ENCODE measurements at places on chromosomes 16 and 17.

GRCh38 chr16:67884684-67885083, at the start of gene NRN1L:
TSS of gene NRN1L (plus strand) at chr16:67884885. CDS start at chr16:67884904, 19 bp downstream.
- DNase-seq: no peak

DNA sequence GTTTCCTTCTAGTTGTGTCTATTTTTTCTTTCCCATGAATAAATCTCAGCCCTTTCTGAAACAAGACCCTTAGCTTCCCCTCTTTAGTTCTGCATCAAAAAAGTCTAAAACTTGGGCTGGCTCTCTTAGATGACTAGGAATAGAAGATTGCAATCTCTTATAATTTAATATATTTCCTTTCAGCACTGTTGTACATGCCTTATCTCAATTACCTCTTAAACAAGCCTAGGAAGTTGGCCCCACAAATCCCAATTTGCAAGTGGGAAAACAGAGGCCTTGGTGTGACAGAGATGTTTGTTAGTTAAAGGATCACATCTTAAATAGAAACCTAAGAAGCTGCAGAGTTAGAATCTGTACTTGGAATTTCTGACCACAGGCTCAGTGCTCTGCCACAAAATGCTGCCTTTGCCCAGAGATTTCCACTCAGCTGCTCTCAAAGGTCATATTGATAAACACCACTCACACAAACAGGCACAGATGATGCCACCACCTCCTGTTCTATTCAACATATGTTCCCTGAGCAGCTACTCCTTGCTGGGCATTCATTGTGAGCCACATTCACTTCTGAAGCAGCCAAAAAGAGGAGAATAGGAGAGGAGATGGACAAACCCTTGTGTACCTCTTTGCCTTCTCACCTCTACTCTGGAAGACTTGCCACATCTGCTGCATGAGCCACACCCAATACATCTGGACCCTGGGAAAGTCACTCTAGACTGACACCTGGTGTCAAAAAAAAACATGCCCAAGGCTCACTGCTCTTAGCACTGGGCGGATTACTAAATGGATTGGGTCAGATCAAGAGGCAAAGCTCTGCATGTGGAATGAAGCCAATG, 5.5 kb downstream of the CCDC182 start:
- DNase-seq: no peak

DNA sequence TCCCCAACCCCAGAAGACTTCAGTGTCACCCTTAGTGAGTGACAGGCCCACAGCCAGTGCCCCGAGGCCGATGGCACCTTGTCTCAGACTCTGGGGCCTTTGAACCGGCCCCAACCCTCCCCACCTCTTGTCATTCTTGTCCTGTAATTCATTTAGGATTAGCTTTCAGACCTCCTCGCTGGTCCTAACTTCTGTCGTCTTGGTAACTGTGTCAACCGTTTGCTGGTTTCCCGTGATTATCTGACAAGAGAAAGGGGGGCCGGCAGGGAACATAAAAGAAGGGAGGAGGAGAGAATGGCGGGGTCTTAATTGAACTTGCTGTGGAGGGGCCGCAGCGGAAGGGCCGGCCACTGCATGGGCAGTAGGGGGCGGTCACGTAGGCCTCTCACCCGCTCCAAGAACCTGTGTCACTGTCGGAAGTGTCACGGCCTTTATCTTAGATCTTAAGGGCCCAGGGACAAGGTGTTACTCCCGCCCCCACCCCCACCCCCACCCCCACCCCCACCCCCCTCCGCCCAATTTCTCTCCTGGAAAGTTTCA, 46.5 kb upstream of the GSE1 start:
- no peak for DNase-seq

- DNase-seq: no peak
Observed at GRCh38 chr17:1047177-1047878, 50.4 kb downstream of the TIMM22 start.

DNA sequence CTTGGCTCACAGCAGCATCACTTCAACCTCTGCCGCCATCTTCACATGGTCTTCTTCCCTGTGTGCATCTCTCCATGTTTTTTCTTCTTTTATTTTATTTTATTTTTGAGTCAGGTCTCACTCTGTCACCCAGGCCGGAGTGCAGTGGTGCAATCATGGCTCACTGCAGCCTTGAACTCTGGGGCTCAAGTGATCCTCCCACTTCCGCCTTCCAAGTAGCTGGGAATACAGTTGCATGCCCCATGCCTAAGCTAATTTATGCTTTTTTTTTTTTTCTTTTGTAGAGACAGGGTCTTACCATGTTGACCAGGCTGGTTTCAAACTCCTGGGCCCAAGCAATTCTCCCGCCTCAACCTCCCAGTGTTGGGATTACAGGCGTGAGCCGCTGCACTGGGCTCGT, 1.9 kb downstream of the NUDT7 start:
- DNase-seq: no peak

GRCh38 chr17:34683390-34683789, 104.0 kb downstream of the TMEM132E start:
- no peak for DNase-seq

- no peak for DNase-seq
Observed at GRCh38 chr16:82062645-82063058, 27.6 kb downstream of the HSD17B2 start.

DNA sequence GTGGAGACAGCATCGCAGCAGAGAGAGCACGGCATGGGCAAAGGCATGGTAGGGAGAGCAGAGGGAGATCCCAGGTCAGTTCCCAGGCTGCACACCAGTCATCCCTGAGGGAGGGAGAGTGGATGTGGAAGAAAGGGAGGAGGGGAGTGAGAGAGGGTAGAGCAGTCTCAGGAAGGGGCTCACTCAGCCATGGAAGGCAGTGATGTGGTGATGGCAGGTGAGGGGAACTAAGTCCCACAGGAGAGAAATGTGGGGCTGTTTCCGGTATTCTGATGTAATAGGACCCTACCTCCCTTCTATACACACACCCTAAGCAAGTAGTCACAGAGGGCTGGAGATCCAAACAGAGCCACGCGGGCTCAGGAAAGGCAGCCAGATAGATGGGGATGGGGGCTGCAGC, 500.3 kb upstream of the CDH11 start:
- DNase-seq: no peak

DNA sequence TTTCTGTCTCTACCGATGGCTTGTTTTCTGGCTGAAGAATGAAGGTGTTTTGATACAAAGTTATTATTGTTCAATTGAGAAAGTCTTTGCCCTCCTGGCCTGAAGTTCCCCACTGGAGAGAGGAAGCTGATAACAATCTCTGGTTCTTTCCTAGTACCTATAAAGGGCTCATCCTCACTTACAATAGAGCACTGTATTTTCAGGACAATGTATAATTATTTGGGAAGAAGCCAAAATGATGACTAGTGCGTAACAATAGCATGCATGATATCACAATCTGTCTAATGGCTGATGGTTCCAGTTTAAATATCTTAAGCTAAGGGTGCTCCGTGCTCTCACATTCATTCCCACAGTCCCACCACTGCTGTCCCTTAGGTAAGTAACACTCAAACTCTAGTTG, 230.7 kb downstream of the IRX3 start:
- no peak for DNase-seq

DNA sequence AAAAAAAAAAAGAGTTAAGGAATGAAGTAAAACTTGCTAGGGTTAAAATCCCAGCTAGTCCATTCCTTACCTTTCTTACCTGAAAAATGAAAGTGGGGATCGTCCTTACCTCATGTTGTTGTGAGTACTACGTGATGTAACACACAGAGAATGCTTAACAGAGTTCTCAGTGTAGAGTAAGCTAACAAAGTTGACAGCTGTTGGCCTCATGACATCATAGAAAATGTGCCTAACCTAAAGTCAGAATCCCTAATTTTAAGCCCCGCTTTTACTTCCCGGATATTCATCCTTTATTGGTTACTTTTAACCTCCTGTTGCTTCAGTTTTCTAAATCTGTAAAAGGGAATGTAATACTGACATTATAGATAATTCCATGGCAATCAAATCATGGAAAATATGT, 505.8 kb upstream of the HSBP1 start:
- DNase-seq: no peak

- no peak for DNase-seq
Observed at GRCh38 chr17:62670202-62670821, 42.8 kb downstream of the MRC2 start.

- no peak for DNase-seq
Observed at GRCh38 chr16:16182918-16183317, 40.4 kb downstream of the ABCC6 start.

- DNase-seq: no peak
Observed at GRCh38 chr17:74950207-74950606, 14.5 kb downstream of the OTOP3 start.

- DNase-seq: no peak
Observed at GRCh38 chr16:54281535-54282201, 4.9 kb downstream of the IRX3 start.

DNA sequence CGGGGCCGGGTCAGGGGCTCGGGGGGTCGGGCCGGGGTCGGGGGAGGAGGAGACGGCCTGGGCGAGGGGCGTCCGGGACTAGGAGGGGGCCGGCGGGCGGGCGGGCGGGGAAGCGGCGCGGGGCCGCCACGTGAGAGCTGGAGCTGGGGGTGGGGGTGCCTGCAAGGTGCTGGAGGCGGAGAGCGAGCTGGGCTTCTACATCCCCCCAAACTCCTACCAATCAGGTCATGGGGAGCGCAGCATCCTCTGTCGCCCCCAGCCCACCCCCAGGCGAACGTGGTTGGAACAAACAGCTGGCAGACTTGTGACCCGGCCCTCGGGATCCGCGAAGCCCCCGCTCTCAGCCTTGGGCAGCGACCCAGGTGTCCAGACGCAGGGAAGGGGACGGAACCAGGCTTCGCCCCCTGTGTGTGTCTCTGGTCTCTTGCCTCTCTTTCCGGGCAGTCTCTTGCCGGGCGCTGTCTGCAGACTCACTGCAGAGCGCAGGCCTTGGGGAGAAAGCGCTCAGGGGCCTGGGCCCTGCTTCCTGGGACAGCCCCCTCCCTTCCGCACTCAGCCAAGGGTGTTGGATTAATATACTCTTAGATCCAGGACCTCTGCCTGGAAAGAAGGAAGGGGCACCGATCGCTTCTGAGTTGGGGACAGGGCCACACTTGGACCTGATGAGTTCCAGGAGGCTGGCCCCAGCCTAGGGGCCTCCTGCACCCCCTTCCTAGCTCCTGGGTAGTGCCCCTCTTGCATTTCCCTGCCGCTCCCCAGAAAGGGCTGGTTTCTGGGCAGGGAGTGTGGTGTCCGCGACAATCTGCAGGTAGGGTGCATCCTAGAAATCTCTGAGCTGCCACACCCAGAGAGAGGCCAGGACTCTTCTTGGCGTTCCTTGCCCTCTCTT, 722 bp downstream of the RASL10B start:
- no peak for DNase-seq

- no peak for DNase-seq
Observed at GRCh38 chr16:1276580-1276878, 20.7 kb downstream of the TPSD1 start.

DNA sequence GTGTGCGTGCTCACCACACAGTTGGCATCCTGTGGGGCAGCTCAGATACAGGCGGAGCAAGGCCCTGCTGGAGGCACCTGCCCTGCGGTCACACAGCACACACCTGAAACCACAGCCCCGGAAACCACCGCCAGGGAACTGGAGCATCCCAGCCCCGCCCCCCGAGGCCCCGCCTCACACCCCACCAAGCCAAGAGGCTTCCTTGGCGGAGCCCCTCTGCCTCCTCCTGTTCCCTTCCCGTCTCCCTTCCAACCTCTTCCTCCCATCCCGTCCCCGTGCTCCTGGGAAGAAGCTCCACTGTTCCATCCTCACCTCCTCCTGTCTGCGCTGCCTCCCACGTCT, 205.5 kb downstream of the NTN1 start:
- no peak for DNase-seq

DNA sequence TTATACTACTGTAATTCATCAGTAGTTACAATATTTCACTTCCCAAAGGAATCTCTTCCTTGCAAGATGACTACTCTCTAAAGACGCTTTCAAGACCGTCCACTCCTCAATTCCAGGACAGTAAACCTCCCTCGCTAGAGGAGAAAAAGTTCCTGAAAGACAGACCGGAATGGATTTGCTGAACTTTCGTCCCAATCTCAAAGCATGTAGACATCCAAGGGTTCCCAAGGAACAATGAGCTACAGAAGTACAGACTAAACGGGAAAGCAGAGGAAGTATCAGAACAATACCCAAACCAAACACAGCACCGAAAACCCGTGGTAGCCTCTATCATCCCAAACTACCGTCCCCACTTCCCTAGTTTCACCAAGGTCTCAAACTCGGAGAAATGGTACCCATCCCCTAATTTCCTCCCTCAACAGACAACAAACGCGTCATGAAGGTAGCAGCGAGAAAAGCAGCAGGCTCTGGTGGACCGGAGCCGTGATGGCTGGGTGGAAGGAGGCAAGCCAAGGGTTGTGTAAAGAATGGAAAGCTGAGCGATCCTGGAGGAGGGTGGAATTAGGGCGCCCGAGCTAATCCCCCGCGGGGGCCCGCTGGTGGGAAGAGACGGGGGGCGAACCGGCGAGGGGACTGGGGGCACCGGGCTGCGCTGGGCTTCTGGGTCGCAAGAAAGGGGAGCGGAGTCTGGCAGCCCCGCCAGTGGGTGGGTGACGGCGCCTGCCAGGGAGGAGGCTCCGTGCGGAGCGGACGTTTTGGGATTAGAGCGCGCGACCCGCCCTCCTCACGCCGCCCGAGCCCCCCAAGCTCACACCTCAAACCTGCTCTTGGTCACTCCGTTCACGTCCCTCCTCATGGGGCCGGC, 647 bp downstream of the FBXL20 start:
- DNase-seq: no peak

DNA sequence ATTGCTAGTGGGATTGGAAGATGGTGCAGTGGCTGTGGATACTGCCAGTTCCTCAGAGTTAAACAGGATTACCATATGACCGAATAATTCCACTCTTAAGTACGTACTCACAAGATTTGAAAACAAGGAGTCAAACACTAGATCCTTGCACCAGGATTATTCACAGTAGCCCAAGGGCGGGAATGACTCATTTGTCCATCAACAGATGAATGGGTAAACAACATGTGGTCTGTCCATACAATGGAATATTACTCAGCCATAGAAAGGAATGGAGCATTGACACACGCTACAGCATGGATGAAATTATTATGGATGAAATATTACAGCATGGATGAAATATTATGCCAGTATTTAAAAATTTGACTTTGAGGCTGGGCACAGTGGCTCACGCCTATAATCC, 9.1 kb upstream of the MAPK8IP3 start:
- no peak for DNase-seq

GRCh38 chr17:76088041-76088867, 9.3 kb downstream of the ZACN start:
- DNase-seq: no peak

GRCh38 chr17:12726131-12726530, 60.4 kb downstream of the MYOCD start:
- no peak for DNase-seq

DNA sequence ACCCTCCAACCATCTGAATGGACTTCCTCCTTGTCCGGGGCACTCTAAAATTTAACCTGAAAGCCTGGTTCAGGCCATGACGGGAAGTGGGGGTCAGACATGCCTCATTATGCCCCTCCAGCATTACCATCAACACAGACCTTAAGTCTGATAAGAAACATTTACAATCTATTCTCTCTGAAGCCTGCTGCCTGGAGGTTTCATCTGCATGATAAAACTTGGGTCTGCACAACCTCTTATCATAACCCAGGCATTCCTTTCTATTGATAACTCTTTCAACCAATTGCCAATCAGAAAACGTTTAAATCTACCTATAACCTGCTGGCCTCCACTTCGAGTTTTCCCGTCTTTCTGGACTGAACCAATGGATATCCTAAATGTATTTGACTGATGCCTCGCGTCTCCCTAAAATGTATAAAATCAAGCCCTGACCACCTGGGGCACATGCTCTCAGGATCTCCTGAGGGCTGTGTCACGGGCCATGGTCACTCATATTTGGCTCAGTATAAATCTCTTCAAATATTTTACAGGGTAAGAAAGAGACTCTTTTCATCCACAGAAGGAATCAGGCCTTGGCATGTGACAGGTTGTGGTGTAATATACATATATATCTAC, 45.6 kb downstream of the LYRM1 start:
- no peak for DNase-seq

Measured in effector CD8-positive, alpha-beta T cell (primary cell).